ENCODE measurements at places on chromosomes 12 and 14.

DNA sequence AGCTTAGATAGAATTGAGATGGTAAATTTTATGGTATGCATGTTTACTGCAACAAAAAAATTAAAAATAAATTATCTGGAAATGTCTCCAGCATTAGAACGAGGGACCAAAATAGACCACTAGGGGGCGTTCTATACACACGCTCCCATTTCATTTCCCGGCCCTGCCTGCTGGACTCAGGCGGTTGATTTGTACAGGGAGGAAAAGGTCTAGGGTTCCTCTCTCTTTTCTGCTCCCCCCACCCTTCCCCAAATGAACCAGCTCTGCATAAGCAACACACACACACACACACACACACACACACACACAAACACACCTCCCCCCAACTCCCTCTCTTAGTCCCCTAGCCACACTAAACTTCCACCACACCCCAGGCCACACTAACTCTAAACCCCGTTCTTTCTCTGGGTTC, 7.8 kb upstream of the DTX1 start:
- DNase-seq = peak; percentile 57

- DNase-seq = no peak
These were observed 44.0 kb upstream of the CSRP2 start for GRCh38 chr12:76922866-76923265.

DNA sequence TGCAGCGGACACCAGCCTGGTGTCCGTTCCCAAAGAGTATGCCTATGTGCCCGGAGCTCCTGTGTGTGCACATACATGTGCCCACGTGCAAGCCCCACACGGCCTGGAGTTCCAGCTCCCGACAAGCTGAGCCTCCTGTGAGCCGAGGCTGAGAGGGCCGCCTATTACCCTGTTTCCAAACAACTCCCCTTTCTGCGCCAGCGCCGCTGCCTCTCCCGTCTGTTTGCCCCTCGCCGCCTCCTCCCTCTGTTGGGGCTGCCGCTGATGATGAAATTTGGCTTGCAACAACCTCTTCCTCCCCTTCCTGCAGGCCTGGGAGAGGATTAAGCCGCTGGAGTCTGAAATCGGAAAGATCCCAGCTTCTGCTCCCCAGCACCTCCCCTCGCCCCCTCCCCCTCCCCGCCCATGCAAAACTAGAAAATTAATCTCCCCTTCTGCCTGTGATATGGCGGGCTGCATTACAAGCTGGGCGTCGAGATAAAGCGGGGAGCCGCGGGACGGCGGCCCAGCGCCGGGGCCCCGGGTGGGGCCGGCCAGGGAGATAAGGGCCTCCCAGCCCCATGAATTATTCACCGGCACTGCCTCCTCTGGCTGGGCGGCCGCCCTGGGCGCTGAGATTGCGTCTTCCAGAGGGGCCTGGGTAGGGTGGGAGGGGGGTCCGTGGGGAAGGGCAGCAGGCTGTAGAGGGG, 6.8 kb upstream of the ASIC1 start:
- DNase-seq = peak; percentile 93

- no peak for DNase-seq
These were observed 12.5 kb downstream of the VWF start for GRCh38 chr12:6112004-6112403.

DNA sequence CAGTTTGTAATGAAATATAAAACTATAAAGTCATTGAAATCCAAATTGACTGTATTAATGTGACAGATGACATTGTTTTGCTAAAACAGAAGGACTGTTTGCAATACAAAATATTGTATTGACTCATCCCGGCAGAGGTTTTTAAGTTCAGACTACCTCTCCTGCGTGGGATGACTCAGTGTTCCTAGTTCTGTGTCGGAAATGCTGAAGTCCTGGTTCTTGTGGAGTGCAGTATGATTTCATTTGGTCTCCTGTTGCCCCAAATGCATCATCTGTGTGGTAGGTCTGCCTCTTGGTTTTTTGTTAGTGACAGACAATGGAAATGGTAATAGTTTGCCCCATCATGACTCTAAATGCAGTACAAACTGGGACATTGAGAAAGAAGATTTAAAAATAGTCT, 27.8 kb downstream of the PELI2 start:
- no peak for DNase-seq

DNA sequence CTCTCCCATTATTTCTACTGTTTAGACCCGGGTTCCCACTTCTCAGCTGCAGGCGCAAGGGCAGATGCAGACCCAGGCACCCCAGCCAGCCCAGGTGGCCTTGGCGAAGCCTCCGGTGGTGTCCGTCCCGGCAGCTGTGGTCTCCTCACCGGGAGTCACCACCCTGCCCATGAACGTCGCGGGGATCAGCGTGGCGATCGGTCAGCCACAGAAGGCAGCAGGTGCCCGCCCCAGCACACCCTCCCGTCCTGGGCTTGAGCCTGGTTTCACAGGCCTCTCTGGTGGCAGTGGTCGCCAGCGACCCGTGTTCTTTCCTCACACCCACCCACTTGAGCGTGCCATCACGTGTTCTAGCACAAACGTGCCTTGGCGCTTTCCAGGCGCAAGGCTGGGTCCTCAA, 77.4 kb downstream of the DDX51 start:
- DNase-seq = no peak

Measured in lung (tissue), 17 donors.